ENCODE measurements at places on chromosomes 1 and 21.

GRCh38 chr1:226370144-226370923, 37.6 kb downstream of the PARP1 start:
- no peak for DNase-seq

- DNase-seq, result no peak
Measured at GRCh38 chr1:89701746-89702241, 68.9 kb downstream of the LRRC8C start.

GRCh38 chr1:242224461-242224860, 225.6 kb upstream of the MAP1LC3C start:
- no peak for DNase-seq

DNA sequence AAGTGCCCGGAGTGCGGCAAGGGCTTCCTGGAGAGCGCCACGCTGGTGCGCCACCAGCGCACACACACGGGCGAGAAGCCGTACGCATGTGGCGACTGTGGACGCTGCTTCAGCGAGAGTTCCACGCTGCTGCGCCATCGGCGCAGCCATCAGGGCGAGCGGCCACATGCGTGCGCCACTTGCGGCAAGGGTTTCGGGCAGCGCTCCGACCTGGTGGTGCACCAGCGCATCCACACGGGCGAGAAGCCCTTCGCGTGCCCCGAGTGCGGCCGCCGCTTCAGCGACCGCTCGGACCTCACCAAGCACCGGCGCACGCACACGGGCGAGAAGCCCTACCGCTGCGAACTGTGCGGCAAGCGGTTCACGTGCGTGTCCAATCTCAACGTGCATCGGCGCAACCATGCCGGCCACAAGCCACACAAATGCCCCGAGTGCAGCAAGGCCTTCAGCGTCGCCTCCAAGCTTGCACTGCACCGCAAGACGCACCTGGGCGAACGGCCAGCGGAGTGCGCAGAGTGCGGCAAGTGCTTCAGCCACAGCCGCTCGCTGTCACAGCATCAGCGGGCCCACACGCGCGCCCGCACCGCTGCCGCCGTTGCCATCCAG, 10.0 kb downstream of the ZNF672 start:
- no peak for DNase-seq

Measured in uterus (tissue), 4 donors.